ENCODE measurements at places on chromosomes 3 and 15. TPM values are rescaled to one million over a fixed set of nuclear protein-coding genes. Genes with fewer than 3 reads are reported as not detected.
A peak's percentile ranks its signal among the peaks of the same experiment; 100 is the strongest.

DNA sequence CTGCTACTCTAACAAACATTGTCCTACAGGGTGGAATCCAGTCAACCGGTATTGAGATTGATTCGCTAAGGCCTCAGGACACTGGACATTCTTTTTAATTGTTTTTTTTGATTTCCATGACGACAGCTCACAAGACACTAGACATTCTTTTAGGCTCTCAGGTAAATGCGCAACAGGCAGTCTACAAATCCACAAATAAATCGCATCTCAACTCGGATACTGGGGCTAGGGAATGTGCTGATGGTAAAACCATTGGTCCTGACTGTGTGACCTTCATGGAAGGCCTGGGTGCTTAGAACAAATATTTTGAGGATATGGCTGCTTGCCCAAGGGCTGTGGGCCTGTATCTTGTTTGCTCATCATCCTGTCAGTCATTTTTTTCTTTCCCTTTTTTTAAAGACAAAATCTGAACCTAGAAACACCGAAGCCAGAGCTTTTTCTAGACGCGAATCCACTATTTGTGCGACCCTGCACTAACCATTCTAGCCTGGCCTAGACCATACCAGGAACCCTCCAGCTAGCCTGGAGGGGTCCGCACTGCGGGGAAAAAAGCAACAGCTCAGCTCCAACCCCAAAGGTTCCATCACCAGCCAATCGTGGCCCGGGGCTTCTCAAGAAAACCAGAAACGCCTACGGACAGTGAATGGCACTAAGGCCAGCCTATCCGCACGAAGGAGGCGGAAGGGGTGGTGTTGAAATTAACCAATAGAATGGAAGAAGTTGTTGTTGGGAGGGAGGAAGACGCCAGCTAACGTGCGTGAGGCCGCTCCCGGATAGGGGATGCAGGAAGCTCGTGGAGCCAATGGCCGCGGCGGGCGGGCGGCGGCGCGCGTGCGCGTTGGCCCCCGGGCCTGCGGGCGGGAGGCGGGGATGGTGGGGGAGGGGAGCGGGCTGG, 18.1 kb upstream of the CHD2 start:
- DNase-seq, result peak; percentile 99

The GOLGA6B gene
- total RNA-seq, result not detected

DNA sequence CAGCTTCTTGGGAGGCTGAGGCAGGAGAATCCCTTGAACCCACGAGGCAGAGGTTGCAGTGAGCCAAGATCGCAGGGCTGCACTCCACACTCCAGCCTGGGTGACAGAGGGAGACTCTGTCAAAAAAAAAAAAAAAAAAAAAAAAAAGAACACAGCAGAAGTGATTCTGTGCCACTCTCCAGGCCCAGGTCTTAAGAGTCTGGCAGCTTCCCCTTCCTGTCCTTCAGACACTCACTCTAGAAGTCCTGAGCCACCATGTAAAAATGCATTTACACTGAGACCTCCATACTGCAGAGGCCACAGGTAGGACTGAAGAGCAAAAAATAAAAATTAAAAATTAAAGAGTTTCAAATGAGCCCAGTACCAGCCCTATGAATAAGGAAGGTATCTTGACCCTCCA, 11.8 kb upstream of the CDV3 start:
- DNase-seq, result no peak

DNA sequence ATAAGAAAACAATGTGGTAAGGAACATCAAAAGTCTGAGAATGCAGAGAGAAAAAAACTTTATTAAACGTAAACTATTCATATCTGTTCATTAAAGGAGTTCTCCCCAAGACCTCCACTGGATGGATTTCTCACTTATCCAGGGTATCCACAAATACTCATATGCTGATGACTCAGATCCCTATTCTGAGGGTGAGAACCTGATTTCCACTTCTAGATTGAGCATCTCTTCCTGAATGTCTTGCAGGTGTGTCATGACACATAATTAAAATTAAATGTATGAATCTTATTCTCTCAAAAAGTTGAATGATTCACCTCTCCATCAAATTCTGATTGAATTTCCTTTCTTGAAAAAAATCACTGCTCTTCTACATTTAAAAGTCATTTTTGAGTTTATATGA, 199.9 kb downstream of the MFSD1 start:
- DNase-seq, result peak; percentile 32

DNA sequence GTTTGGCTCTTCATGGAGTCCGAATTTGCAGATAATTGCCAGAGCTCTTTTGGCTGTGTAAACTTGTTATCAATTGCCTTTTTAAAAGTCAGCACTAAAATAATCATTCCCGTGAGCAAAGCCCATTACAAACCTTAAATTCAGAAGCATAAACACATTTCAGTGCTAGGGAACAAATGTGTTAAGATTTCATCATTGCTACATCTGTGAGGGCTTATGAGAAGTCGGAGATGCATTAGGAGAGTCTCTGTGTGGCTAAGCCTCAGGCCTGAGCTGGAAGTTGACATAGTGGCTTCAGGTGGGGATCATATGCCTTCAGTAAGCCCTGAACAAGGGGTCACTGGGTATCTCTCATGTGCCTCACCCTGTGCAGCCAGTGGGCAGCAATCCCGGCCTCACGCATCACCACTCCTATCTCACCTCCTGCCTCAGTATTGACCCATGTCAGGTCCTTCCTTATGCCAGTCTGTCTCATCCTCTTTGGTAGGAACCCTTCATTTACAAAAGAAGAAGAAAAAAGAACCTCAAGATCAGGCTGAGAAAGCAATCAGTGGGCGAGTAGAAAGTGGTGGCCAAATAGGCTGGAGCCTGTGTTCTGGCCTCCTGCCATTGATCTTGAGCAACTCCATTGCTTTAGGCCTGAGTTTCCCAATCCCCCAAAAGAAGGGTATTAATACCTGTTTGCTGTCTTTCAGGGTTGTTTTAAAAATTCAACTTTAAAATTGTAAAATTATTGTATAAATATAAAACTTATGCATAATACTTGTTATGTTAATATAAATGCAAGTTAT, 233.5 kb downstream of the IL20RB start:
- DNase-seq, result no peak

DNA sequence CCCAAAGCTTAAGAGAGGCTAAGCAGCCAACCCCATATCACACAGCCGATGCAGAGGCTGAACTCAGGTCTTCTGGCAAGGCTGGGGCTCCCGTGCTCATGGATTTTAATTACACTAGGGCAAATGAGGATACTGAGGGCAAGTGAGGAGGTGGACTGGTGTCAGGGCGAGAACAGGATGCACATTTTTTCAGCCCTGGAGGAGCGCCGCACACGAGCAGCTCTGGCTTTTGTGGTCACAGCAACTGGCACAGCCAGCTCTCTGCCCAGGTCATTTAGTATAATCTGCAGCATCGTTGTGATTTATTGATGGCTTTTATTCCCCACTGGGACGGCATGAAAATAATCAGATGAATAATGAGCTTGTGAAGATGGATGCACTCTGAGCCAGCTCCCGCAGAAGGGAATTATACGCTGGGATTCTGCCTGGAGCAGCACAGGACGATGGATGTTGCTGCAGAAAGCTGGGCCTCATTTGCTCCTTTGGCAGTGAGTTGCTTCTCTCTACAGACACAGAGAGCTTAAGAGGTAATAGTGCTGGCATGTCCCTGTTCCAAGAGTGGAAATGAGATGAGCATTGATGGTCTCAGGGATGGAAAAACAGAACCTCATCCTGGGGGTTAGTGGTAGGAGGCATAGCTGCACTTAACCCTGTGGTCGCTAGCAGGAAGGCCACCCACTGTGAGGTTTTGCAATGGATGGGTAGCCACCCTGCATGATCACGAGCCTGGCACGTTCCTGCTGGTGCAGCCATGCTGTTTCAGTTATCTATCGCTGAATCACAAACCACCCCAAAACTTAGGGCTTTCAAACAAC, 135.4 kb downstream of the UACA start:
- DNase-seq, result peak; percentile 82

- no peak for DNase-seq
These were observed 18.4 kb downstream of the LARS2 start for GRCh38 chr3:45406772-45407171.

GRCh38 chr3:51802106-51802703, 23.2 kb upstream of the IQCF6 start:
- no peak for DNase-seq

DNA sequence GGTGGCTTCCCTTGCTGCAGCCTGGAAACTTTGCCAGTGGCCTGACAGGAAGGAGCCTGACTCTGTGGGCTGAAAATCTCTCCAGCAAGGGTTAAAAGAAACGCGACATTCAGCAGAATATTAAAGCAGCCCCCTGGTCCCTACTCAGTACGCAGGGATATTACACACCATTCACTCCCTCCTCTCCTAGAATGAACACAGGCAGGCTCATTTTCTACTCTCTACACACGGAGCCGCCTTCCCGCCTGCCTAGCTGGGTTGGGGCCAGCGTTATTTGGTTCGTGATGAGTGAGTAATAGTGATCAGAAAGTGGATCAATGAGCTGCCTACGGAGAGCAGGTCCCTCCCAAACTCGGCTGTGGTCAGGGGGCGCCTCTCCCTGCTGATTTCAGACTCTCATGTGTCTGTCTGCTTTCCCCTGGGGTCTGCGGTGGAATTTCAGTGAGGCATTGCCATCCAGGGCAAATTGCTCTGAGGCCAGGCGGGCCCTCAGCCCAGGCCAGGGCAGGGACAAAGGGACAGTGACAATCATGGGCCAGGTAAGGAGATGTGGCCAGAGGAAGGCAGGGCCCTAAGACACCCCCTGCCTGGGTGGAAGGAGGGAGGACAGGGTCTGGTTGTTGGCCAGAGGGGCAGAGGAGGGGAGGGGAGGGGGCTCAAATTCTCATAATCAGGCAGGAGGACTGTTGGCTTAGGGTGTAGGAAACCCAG, 2.8 kb downstream of the EPHB1 start:
- DNase-seq, result no peak

- DNase-seq, result no peak
These were observed 643.8 kb downstream of the SQOR start for GRCh38 chr15:46278486-46279090.

DNA sequence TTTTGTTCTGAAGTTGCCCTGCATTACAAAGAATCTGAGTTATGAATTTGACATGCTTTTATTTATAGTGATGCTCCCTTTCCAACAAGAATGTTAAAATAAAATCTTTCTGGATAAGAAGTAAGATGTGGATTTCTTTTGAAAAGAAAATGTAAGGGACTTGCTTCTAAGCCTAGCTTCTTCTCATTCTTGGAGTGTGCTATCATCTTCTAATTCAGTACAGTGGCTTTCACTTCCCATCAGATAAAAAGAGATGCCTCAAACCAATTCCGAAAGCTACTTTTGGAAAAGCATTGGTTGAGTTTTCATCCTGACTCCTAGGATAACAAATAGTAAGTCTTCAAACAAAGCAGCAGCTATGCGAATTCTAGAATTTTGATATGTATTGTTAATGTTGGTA, 197.0 kb upstream of the ZPLD1 start:
- DNase-seq, result no peak

DNA sequence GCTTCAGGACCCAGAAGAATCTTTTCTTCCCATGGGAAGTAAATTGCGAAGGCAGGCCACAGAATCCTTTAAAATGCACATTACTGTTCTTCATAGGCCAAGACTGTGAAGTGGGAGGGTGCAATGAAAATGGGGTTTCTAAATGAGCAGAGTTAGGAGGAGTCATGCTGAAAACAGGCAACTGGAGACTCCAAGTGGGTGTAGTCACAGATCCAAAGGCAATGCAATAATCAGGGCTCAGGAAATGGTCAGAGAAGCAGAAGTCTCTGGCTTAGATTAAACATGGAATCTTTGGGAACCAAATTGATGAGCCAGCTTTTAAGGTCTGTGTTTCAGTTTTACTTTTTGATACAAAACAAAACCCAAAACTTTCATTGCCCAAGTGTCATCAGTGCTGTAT, 37.6 kb downstream of the HHLA2 start:
- no peak for DNase-seq

- DNase-seq, result peak; percentile 8
These were observed 82.7 kb downstream of the KCNMB2 start for GRCh38 chr3:178618896-178619295.

The ANKRD34C gene
- not detected for total RNA-seq

The ERC2 gene
- total RNA-seq, result 1.2 TPM

DNA sequence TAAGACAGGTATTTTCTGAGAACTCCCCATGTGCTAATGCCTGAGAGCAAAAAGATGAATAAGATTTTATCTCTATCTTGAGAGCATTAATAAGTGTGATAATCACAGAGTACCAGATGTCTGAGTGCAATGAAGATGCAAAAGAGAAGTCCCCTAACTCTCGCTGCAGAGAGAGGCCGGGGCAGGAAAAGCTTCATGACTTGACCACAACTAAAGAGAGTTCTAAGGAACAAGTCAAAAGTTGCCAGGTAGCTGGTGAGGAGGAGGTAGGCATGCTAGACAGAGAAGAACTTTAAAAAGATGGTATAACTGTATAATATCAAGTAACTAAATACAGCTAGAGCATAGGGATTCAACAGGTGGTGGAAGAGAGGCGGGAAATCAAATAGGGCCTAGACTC, 28.8 kb downstream of the MTMR10 start:
- DNase-seq, result no peak

DNA sequence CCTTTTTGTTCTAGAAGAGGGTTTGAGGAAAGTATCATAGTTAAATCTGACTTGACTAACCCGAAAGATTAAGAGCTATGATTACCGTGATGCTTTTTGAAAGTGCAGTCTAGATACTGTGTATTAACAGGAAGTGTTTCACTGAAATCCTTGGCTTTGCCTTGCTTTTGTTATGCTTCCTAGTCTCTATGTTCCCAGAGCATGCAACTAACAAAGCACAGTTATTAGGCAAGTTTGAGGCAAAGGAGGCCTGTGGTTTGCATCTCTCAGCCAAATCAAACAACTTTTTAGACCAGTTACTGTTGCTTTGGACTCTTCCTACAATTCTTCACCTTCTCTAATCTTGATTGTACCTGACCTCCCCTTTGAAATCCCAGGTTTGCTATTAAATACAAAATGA, 3.9 kb downstream of the LXN start:
- no peak for DNase-seq

The GOLGA6L4 gene
- not detected for total RNA-seq

DNA sequence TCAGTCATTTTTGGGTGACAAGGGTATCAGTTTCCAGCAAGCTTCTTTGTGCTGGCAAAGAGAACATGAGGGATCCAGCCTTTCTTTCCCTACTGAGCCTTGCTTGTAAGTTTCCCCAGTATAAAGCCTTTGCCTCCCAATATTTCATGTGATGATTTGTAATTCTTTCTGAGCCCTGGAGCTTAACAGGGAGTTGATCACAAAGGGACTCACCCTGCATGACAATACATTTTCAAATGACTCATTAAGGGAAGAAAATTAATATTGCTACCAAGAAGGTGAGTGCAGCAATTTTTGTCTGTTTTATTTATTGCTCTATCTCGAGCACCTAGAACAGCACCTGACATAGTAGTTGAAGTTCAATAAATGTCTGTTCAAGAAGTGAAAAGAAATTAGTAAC, 27.7 kb downstream of the OXSM start:
- DNase-seq, result no peak
